ENCODE measurements at places on chromosomes 5 and 9.

DNA sequence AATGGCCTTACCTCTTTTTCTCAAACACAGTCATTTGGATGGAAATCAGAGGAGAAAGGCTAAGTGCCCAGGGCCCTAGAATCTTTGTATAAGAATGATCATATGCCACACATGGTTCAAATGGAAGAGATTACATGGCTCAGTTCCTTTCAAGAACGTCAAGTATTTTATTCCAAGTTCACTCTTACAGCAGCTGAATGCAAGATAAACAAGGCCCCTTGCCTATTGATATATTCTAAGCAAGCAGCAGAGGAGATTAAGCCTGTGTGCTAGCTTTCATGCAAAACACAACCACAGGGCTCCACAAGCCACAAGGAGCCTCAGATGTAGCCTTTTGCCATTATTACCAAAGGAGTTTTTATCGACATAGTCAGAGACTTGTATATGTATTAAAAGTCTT lies 55.3 kb upstream of the SLCO6A1 start:
- DNase-seq = no peak

DNA sequence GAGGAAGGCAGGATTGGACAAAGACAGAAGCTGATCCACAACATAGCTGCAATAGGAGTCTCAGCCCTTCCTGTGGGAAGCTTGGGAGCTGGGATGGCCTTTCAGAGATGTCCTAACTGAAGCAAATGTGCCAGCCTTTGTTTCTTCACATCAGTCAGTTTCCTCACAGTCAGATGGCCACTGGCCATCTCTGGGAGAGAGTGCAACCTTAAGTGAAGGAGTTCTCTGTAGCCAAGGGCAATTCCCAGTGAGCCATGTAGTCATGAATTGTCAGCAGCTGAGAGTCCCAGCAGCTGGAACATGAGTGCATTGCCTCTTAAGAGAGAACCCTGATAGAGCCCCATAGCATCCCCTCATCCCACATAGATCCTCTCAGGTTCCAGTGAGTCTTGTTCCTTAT lies 89.1 kb upstream of the LIFR start:
- DNase-seq = no peak

- no peak for DNase-seq
Measured at GRCh38 chr9:107496976-107497375, 7.4 kb upstream of the KLF4 start.

GRCh38 chr9:37675661-37676060 lies 24.9 kb downstream of the FRMPD1 start:
- DNase-seq = no peak

- DNase-seq = no peak
Measured at GRCh38 chr9:21933281-21933680, 60.9 kb downstream of the CDKN2A start.

DNA sequence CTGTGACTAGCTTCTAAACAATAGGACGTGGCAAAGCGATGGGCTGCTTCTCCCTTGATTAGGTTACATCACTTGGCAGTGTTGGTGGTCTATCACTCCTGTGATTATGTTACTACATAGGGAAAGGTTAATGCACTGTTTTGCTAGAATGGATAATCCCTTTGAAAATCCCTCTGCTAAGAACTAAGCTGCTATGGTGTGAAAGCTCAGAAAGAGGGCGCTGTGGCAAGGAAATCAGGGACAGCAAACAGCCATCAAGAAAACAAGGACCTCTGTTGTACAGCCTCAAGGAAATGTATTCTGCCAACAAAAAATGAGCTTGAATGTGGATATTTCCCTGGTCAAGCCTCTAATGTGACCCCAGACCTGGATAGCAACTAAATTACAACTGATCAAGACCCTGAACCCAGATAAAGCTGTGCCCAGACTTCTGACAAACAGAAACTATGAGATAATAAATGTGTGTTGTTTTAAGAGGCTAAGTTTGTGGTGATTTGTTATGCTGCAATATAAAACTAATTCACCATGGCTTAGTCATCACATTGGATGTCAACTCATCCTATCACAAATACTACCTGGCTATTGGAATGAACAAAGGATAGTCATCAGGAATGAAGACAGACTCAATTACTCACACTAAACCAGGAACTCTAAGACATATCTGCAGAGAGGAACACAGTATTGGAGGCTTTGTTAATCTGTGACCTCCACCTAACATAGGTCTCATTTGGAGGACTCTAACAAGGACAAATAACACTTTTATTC lies 1215.9 kb downstream of the EFNA5 start:
- DNase-seq = no peak

GRCh38 chr5:134555890-134556311 lies 30.4 kb downstream of the JADE2 start:
- peak; percentile 68 for DNase-seq

GRCh38 chr9:83639266-83639665 lies 16.3 kb downstream of the IDNK start:
- DNase-seq = no peak

DNA sequence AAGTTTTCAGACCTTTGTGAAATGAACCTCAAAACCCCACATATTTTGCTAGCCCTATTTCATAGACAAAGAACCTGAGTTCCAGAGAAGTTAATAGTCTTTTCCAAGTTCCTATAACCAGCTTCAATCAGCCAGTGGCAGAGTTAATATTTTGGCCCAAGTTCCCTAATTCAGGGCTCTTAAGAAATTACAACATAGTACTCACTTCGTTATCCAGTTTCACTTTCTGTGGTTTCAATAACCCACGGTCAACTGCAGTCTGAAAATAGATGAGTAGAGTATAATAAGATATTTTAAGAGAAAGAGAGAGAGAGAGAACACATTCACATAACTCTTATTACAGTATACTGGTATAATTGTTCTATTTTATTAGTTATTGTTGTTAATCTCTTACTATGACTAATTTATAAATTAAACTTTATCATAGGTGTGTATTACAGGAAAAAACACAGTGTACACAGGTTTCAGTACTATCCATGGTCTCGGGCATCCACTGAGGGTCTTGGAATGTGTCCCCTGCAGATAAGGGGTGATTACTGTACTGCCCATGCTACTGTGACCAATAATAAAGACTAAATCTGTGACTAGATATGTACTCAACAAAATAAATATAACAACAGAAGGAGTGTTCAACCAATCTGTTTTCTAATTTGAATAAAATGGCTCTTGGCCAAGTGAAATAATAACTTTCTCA lies 9.3 kb upstream of the MYOT start:
- no peak for DNase-seq

DNA sequence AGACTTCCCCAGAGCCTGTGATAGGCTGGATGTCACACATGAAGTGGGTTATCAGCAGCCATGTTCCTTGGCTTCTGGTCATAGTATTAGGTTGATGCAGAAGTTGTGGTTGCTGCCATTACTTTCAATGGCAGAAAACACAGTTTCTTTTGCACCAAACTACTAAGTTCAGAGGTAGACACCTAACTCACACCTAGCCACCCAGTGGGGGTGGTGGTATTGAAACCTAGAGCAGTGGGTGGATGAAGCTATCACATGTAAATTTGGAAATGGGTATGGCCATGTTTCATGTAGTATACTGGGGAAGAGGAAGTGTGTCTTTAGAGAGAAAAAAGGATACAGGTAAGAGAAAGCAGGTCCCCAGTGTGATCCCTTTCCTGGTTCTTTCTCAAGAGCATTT lies 347.9 kb upstream of the SEMA6A start:
- DNase-seq = no peak

GRCh38 chr9:29730163-29730562 lies 2156.9 kb upstream of the C9orf72 start:
- DNase-seq = no peak

GRCh38 chr9:72665421-72665820 lies 144.0 kb downstream of the TMC1 start:
- DNase-seq = no peak

DNA sequence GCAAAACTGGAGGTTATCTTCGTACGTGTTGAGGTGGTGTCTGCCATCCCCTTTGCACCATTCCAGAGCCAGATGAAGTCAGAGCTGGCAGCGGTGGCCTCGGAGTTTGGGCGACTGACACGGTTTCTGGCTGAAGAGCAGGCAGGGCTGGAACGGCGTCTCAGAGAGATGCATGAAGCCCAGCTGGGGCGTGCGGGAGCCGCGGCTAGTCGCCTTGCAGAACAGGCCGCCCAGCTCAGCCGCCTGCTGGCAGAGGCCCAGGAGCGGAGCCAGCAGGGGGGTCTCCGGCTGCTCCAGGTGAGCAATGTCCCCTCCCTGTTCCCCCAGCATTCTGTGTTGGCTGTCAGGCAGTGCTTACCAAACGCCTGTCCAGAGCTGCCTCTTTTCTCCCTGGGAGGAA lies 9.5 kb downstream of the TRIM41 start:
- DNase-seq = no peak

- no peak for DNase-seq
Measured at GRCh38 chr5:138602371-138603000, 27.3 kb upstream of the HSPA9 start.

DNA sequence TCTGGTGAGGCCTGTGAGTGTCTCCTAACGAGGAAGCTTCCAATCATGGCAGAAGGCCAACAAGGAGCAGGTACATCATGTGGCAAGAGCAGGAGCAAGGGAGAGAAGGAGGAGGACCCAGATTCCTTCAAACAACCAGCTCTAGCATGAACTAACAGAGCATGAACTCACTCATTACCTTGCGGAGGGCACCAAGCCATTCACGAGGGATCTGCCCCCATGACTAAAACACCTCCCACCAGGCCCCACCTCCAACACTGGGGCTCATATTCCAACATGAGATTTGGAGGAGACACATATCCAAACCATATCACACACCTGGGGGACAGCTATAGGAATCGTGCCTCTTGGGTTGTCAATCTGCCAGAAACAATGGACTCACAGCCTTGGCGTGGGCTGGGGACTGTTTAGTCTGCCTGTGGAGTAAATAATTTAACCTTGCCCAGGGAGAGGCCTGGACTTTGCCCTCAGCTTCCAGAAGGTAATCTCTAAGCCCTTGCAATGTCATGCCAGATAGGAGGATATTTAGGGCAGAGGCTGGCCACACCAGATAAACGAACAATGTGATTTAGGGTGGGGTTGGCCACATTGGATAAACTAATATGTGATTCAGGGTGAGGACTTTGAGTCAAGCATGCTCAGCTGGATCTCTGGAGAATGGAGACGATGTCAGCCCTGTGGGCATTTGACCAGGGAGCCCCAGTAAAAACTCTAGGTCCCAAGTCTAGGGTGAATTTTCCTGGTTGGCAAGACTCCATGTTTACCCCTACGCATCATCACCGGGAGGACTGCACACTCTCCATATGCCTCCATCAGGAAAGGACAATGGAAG lies 13.6 kb upstream of the VDAC1 start:
- no peak for DNase-seq

GRCh38 chr5:150209099-150209635 lies 19.3 kb downstream of the SLC6A7 start:
- no peak for DNase-seq

DNA sequence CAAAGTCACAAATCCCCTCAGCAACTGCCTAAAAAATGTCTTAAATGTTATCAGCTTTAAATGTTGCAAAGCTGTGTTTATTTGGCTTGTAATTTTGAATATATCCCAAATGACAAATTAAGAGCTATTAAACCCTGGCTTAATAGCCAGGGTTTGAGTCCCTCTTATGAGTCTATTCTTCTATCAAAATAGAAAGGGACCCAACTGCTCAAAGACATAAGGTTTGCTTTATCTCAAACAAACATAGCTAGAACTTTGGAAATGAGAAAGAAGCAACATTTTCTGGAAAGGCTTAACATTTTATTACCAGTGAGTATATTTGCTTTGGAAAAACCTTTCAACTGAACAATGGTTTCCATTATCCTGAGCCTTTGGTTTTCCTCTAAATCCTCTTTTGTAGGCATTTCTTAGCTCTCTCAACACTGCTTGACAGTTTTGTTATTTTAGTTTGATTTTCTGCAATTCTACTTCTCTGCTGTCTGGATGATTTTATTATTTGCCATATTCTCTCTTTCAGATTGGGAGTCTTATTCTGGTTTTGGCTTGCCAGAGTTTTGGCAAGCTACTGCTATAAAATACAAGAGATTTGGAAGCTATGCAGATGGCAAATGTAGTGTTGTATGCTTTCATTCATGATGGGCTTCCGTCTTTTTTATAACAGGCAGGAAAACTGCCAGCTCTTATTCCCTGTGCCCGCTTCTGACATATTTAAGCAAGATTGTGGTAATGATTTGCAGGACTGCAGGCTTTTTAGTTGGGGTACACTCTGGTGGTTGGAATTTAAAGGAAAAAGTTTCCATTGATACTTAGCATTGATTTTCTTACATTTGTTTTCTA lies 734.9 kb downstream of the DTWD2 start:
- DNase-seq = no peak

GRCh38 chr5:169763376-169764017 lies 126.4 kb downstream of the DOCK2 start:
- no peak for DNase-seq
